Activated T-cell treated with anti-CD3 and anti-CD28 coated beads for 1 hour (primary cell): ENCODE measurements at places on chromosomes 12 and 14.
A peak's percentile ranks its signal among the peaks of the same experiment; 100 is the strongest.

DNA sequence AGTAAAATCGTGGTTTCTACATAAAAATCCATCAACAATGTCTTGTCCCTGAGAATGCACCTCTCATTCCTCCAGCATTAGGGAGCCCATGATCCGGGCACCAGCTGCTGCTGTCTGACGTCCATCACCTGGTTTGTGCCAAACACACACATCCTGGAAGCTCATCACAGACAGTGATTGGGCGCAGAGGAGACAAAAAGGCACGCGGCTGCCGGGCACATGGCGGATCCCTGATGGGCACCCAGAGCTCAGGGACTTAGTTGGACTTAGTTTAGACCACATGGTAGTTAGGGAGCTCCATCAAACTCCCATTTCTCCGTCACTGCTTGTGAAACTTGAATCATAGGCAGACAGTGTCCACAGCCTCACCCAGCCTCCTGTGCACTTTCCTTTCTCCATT, 1059.3 kb downstream of the TMEM121 start:
- no peak for DNase-seq

GRCh38 chr14:69629225-69630127, 18.1 kb downstream of the SUSD6 start:
- DNase-seq = no peak

DNA sequence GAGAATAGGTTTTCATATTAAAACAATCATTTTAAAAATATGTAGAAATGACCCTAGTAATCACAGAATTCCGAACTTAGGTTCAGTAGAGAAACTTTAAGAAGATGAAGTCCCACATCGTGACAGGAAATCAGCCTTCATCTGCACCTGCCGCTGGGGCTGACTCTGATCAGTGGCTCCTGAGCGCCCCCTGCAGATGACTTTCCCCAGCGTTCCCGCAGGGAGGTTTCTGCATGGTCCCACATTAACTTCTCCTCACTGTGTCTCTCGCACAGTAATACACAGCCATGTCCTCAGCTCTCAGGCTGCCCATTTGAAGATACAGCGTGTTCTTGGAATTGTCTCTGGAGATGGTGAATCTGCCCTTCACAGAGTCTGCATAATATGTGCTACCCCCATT, 1131.1 kb downstream of the TMEM121 start:
- DNase-seq = peak; percentile 44

GRCh38 chr12:80490329-80490728, 46.3 kb downstream of the PTPRQ start:
- DNase-seq = no peak

DNA sequence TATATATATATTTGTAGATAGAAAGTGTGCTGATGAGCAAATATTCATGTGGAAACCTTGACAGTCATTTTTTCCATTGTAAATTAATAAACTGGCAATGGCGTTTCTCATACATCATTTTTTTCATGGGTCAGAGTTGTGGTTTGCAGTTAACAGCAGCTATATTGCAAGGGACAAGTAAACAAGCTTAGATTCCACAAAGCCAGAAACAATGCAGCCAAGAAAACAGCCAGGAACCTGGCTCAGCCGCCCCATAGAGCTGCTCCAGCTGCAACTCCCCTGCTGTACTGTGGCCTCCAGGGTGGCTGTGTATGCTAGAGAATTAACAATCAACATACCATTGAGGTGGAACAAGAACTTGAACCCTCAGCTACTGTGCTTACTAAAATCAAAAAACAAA, 298.2 kb downstream of the TMEM132D start:
- no peak for DNase-seq

DNA sequence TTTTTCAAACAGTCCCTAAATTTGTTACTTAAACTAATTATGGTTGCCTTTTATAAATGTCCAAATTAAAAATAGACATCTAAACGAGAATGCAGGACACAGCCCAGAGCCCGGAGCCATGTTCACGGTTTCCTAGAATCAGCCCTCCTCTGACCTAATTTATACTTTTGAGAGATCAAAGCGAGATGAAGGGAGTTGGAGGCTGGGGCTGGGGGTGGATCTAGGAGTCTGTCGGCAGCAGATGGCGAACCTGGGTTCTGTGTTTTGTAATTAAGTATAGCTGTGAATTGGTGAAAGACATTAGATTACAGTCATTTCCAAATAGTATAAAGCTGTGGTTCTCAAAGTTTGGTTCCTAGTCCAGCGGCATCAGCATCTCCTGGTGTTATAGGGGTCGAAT, 210.1 kb downstream of the SLC41A2 start:
- DNase-seq = no peak

DNA sequence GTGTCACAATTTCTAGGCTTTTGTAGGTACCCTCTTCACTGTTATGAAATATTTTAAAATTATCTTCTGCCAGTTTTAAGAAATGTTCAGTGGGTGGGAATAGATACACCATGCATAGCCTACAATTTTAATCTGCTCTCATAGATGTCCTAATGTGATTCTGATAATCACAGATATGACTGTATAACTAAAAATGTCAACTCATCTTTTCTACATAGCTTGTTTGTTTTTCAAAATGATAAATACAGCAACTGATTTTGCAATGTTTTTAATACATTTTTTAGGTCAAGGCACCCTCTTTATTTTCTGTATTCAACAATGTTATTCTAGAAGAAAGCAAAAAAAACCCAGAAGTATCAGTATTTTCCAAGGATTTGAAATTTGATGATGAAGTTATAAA, 61.6 kb downstream of the LRRC9 start:
- no peak for DNase-seq

DNA sequence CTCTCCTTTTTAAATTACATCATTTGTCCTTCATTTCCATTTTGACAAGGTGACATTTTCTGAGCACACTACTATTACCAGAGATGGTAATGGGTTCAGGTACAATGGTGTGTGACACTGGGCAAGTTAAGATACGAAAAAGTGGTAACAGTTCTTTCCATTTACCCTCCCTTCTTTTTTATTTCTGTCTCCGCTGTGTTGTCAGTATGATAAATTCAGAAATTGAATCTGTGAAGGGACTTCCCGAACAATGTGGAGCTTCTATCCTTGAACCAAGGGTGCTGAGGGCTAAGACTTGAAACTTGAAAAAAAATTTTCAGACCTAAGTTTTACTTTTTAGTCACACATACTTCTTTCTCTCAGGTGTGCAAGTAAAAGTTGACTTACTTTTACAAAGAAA, 103.7 kb downstream of the ERC1 start:
- no peak for DNase-seq

DNA sequence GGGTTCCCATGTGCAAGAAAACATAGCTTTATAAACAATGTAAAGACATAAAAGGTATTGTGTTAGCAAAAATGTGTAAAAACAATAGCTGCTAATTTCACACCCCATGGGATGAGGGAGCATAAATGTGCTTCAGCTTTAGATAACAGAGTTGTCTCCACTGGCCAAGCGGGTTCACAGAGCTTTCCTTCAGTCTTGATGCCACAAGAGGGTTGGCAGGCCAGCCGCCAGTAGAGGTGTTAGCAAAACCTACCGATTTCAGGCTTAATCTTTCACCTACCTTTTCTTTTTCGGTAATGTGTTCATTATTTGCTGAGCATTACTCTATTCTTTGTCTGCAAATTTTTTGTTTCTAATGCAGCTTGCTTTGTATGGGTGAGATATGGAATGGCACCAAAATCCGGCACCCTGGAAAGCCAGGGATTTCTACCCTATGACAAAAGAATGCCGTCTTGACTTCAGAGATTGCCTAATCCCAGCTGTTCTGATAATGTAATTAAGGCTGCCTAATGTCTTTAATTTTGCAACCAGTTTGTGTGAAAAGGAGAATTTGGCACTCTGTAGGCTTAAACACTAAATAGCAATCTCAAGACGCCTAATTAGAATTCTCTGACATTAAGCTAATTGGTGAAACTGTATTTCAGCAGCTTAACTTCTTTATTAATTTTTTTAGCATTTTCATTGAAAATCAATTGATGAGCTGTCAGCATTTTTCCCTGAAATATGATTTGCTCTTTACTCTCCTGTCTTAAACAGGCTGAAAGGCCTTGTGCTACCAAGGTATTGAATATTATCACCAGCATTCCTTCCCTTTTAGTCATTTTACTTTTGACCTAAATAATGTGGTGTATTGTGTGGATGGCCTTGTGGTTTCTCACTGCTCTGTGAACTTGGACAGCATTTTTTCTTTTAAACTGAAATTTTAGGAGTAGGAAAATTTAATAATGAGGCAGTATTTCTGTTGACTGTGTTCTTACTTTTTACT, 60.7 kb downstream of the POLR3B start:
- no peak for DNase-seq

GRCh38 chr12:47095446-47096236, 15.9 kb upstream of the AMIGO2 start:
- no peak for DNase-seq

DNA sequence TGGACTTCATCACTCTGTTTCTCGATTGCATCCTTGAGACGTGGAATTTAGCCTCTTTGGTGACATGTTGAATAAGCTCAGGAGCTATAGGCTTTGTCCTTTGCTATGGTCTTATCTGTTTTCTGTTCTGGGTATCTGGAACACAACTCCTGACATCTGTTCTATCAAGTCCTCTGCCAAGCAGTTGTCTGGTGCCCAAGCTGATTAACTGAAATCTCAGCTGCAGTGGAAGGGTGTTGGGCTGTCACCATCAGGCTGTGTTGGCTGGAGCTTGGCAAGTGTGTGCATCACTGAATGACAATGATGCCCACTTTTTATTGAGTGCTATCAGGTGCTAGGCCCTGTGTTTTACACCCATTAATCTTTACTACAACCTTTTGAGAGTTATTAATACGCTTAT, 77.8 kb downstream of the SMOC1 start:
- DNase-seq = no peak

DNA sequence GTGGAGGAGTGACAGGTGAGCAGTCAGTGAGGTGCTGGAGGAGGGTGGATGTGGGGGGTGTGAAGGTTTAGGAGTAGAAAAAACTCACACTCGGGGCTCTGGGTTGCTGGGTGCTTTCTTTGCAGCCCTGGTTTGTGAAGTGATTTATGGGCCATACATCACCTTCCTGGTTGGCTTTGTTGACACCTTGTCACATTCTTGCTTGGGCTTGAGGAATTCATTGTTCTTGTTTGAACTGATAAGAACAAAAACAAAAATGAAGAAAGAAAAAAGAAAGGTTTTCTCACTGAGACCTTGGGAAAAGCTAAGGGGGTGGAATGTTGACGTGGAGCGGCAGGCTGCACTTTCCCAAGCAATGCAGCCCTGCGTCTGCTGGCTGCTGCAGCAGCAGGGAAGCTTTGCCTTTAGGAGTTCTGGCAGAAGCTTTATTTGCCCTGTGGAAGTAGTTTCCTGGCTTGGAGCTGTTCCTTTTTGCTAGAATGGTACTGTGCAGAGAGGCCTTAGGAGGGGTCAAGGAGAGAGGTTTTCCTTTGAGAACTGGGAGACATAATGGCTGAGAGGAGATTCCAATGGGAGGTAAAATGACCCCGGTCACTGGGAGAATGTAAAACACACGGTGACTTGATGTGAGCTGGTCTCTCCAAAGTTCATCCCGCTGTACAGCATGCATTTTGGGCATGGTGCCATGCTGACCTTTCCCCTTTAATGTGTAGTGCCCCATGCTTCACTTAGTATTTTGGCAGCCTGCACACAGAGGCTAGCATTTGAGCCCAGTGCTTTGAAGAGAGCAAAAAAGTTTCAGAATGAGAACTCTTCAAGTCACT, 52.8 kb downstream of the HMGA2 start:
- DNase-seq = no peak

DNA sequence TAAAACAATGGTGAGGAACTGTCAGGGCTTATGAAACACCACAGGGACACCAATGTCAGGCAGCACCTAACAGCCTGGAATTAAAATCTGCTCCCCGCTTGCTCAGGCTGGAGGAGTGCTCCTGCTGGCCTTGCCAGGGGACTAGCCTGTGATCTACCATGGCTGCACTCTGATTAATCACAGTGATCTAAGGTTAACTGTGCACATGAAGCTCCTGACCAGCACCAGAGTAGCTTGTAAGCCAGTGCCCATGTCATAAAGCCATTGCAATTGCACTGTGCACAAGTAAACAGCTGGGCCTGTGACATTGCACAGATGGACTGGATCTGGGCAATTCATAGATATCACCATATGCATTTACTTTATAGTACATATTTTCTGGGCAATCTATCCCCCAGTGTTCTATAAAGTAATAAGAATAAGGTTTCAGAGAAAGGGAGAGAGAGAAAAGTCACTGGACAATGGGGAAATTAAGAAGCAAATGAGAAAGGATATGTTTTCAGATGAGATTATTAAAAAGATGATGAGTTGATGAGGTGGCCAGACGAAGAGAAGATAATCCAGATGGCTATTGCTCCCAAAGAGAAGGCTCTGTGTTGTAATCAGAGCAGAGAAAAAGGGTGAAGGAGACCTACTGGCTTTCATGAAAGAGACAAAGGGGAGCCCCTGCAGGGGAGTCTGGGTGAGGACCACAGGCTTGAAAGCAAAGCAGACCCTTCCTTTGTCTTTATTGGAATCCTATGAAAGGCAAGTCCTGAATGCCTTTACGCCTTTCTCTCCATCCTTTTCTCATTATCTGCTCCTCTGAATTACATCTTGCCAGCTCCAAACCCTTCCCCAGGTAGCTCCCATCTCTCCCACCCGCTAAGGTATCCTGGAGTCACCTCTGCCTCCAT, 145.8 kb downstream of the SLC38A6 start:
- no peak for DNase-seq

DNA sequence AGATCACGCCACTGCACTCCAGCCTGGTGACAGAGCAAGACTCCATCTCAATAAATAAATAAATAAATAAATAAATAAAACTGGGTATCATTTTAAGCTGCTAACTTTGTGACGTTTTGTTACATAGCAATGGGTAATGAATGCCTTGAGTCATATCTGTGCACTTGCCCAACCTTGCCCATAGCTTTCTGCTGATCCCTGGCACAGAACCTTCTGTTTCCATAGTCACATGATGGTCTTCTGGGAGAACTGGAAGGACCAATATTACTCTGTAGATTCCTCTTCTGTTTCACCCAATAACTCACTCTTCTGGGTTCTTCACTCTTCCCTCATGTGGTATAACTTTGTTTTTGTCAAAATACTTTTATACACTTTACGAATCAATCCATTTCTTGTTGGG, 140.8 kb downstream of the SCARB1 start:
- no peak for DNase-seq

- DNase-seq = no peak
Observed at GRCh38 chr12:65673156-65673690, 151.1 kb upstream of the HMGA2 start.
